GM04503 (cell line): ENCODE measurements at places on chromosomes 2 and 18.

DNA sequence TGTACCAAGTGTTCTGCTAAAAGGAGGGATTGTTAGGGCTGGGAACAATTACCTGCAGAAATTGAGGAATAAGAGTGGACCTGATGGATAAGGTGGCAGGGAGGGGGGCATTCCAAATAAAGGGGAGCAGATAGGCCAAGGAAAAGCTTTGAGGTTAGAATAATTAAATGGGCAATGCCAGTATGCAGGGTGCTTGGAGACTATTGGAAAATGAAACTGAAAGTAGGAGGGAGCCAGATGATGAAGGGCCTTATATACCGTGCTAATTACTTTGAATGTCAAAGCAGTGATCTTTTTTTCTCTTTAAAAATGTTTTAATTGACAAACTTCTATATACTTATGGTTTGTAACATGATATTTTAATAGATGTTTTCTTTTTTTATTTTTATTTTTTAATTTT is 42.9 kb downstream of the MMADHC start:
- DNase-seq = no peak

DNA sequence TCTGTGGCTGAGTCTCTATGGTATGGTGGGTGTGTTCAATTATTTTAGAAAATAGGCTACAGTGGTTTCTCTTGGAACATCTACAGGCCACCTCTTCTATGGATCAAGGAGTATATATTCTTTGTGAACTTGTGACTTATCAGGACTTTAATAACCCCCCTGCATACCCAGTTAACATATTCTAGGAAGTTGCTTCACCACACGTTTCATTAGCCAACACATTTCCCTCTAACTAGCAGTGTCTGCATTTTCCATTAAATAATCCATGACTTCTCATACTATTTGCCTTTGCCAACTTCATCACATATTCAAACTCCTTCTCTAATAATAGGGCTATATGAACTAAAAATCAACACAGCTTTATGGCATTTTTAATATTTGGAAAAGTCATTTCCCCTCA is 187.6 kb upstream of the ARL4C start:
- DNase-seq = no peak

- DNase-seq = peak; percentile 100
Measured at GRCh38 chr2:234981197-234982095, 29.6 kb downstream of the SH3BP4 start.

GRCh38 chr2:223731503-223731902 is 105.9 kb downstream of the AP1S3 start:
- DNase-seq = no peak

DNA sequence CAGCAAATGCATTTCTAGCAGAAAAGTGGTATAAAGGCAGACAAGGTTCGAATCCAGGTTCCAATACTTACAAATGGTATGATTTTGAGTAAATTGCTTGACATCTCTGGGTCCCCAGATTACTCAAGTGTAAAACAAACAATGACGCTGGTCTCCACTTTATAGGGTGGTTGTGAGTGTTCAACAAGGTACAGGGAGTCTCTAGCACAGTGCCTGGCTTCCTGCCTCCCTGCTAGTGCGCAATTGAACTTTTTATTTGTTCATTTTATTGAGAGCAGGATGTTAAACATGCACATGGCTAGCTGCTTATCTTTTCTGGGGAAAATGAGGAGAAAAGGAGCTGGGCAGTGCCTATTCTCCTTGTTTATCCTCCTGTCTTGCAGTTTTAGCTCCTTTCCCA is 74.9 kb upstream of the MYL1 start:
- no peak for DNase-seq

DNA sequence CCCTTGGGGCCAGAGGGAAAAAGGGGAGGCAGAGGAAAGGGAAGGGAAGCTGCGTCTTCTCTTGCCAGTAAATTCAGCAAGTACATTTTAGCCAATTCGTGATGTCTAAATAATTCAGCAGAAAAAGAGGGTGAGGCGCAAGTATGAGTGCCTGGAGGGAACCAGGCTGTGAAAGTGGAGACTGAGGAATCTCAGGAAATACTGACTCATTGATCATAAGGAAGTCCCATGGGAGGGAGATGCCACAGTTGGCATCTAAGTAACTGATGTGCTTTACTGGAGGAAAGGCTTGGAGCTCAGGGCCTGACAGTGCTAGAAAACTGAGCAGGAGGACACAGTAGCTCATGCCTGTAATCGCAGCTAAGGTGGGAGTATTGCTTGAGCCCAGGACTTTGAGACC is 31.1 kb downstream of the KIF5C start:
- DNase-seq = no peak

DNA sequence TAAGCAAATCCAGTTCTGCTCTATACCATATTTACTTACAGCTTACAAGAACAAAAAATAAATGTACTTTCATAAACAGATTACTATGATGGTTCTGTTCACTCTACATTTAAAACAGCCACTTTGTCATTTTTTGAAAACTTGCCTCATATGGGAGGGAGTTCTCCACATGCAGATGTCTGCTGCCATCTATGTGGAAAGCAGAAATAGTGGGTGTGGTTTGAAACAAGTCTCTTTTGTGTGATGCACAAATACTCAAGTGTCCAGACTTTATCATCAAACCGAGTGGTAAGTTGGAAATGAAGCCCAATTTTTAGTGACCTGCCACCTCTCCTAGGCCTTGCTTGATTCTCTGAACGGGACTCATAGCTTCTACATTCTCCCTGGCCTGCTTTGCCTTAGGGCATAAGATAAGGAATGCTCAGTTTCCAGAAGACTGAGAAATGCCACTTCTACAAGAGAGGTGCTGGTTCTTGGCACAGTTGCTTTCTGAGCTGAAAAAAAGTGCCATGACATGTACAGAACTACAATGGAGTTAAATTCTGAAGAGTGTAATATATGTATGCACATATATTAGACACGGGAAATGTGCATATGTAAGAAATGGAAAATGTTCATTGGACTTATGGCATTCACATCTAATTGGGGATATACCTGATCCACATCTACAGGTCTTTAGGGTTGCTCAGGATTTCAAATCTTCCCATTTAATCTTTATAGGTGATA is 221.0 kb downstream of the SLC8A1 start:
- no peak for DNase-seq

DNA sequence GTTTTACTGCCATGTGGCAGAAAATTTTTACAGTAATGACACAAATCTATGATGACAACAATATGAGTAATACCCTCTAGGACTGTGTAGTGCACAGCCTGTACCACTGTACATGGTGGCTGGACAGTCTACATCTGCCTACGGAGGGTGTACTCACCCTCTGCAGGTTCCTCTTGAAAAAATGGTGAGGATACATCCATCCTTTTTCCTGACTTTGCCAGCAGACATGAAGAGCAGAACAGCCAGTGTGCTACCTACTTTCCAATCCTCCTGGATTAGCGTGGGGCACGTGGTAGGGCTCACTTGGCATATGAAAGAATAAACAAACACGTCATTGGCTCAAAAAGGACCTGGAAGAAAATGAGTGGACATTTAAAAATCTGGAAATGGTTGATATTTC is 62.6 kb downstream of the TRPM8 start:
- no peak for DNase-seq

- no peak for DNase-seq
Measured at GRCh38 chr2:29017716-29018435, 36.8 kb downstream of the TOGARAM2 start.

DNA sequence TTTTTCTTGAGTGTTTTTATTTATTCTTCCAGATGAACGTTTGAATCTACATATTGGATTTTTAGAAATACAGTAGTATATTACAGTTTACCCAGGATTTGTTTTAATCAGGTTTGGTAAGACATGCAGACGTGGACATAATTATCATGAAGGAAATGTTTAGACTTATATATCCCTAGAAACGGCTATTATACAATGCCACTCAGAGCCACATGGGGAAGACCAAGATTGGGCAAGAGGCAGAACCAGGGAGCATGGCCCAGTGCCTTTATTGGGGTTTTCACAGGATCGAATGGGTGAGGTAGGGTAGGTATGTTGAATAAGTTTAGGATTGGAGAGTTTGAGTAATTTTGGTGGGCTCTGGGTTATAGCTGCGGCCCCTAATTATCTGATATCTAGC is 212.2 kb downstream of the CAMKMT start:
- no peak for DNase-seq

- no peak for DNase-seq
Measured at GRCh38 chr18:77736842-77737241, 487.2 kb downstream of the GALR1 start.

GRCh38 chr18:40534723-40535122 is 1420.3 kb upstream of the PIK3C3 start:
- no peak for DNase-seq

GRCh38 chr2:20027260-20027677 is 14.8 kb upstream of the MATN3 start:
- DNase-seq = no peak

GRCh38 chr18:2510416-2510815 is 60.9 kb downstream of the METTL4 start:
- no peak for DNase-seq

DNA sequence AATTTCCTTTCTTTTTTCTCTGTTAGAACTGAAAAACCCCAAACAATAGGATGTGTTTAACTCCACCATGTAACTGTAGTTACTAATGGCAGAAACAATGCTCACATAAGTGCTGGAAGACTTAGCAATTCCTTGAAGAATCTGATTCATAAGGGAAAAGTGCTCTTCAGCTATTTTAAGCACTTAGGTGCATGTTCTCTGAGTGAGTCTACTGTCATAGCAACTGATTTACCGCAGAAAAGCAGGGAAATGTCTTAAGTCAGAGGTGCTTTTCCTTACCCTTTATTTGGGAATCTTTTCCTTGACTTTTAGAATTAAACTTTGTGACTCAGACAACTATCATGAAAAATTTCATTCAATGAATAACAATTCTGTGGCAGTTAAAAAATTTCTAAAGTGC is 65.4 kb upstream of the NABP1 start:
- peak; percentile 96 for DNase-seq

DNA sequence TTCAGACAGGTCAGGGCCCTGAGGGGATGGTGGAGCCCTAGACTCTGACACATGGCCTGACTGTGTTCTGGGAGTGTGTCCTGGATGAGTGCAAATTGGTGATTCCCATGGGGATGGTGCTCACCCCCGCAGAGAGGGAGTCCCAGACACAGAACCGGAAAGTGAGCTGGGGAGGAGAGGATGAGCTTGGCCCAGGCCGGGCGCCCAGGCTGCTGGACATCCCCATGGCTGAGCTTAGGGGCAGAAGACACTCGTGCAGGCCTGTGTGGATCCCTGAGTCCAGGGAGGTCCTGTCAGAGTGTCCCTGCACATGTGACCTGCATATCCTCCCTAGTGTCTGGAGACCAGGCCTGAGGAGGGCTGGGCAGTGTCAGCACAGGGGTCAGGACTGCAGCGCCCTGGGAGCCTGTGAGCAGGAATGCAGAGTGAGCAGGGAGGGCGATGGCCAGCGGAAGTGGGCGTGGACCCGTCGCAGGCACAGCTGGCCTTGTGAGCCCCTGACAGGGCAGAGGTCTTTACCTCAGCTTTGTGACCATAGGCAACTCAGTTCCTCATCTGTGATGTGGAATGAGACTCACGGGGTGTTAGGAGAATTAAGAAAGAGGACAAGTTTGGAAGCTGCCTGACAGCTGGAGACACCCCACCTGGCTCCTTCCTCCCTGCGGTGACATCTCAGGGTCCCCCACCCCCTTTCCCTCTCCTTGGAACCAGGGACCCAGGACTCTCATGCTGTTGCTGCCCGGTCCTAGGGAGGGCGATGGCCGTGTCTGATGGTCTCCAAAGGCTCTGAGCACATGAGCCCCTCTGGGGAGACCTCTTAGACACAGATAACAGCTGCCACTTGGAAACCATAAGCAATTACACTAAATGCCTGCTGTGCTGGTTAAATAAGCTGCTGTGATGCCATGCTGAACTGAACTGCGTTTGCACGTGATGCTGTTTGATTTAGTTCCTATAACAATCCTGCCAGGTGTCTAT is 62.6 kb upstream of the HS6ST1 start:
- no peak for DNase-seq

- no peak for DNase-seq
Measured at GRCh38 chr18:65750389-65751154, at the start of gene CDH7. TSS of gene CDH7 (plus strand) at chr18:65751012. CDS start at chr18:65762843, 11,831 bp downstream.

DNA sequence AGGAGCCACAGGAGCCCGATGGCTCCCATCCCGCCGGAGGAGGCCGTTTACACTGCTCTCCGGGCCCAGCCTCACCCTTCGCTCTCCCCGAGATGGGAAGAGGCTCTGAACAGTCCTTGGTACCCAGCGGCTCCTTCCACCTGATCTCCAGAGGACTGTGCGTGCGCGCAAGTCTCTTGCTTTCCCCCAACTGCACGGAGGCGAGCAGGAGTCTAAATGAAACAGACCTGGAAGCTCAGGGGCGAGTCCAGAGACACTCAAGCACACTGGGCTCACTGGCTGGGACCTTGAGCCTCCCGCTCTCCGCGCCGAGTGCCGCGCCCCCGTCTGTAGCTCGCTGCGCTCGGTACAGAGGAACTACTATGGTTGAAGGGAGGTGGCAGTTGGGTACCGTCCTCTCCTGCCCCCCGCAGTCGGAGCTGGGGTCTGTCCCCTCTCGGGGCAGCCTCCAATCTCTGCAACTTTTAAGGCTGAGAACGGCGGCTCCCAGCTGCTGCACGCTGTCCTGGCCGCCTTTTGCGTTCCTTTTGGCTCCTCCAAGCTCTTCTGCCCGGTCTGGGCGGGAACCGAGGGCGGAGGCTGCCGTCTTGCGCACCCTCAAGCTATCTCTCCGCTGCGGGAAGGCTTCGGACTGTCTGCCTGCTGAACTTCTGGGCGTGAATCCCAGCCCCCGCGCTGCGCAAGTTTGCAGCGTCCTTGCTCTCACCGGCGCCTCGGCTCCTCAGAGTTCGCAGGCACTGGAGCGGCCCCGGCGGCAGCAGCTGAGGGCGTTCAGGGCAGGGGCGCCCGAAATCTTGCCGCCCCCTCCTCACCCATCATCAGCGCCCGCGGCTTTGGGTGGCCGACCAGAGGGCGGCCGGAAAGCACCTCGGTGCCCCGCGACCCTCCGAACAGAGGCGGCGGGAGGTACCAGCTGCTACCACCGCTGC is 491 bp downstream of the ALK start:
- DNase-seq = no peak

DNA sequence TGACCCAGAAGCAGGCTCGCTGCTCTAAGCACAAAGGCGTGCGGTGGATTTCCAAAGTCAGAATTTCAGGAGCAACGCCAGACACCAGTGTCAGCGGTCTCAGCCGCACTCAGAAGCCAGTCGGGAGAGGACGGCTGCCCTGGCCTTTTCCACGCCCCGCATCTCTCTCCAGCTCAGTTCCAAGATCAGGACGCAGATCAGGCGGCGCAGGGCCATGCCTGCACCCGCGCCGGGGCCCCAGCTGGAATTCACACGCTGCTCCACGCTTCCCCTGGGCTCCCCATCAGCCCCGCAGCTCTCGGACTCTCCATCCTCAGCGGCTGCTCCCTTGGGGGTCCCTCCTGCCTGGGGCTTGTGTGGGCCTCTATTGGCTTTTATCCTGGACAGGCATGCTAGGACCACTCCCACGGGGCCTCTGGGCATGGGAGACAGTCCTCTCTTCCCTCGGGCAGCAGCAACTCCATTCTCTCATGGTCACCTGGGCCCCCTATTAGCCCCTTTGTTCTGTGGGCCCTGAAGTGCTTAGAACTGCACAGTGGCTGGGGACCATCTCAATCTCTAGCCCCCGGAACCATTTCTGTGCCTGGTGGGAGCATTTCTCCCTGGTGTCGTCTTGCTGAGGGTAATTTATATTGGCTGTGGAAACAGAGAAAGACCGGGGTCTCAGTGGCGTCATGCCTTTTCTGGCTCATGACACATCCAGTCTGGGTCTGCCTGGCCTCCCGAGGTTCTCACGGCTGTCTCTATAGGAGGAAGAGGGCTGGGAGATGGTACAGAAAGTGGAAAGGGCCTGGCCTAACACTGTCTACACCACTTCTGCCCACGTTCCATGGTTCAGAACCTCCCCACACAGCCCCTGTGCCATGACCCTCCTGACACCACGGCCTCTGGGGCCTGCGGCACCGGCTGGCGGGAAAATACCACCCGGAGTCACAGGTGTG is 14.9 kb upstream of the TMEM18 start:
- DNase-seq = no peak
